DMS 273 treated with DMSO at 0.1 percent for 48 hours (cell line): ENCODE measurements at places on chromosomes 6 and 20.

DNA sequence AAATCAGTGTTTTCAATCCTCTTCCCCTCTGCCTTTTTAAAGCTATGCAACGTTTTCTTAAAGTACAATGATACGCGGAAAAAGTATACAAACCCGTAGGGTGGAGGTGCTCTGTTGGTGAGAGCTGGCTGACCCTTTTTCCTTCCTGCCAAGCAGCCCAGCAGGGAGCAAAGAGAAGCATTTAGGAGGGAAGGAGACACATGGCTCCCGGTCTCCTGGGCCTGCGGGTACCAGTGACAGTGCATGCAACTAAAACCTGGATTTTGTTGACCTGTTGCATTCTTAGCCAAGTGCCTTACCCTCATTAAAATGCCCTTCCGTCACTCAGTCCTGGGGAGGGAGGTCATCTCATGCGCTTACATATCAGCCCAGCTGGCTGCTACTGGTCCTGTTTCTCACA is 87.2 kb downstream of the SLX4IP start:
- no peak for DNase-seq

GRCh38 chr20:44221368-44221954 is 10.9 kb upstream of the OSER1 start:
- DNase-seq: no peak

- no peak for DNase-seq
These were observed 10.8 kb downstream of the HLA-DRB5 start for GRCh38 chr6:32519118-32519909.

GRCh38 chr20:14114065-14114704 is 118.9 kb downstream of the MACROD2 start:
- DNase-seq: no peak

DNA sequence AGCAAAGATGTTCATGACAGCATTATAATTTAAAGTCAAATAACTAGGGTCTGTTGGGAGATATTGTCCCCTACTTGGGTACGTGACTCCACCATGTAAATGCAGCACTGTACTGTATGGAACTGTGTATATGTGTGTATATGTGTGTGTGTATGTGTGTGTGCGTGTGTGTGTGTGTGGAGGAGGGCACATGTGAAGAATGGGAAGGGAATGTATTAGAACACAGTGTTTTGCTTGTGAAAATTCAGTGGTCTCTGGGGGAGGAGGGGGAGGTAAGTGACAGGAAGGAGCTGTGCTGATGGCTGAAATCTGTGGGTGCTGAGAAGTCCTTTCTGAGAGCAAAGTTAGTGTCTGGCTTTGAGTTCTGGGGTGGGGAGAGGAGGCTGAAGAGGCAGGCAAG is 23.9 kb upstream of the VEGFA start:
- no peak for DNase-seq

DNA sequence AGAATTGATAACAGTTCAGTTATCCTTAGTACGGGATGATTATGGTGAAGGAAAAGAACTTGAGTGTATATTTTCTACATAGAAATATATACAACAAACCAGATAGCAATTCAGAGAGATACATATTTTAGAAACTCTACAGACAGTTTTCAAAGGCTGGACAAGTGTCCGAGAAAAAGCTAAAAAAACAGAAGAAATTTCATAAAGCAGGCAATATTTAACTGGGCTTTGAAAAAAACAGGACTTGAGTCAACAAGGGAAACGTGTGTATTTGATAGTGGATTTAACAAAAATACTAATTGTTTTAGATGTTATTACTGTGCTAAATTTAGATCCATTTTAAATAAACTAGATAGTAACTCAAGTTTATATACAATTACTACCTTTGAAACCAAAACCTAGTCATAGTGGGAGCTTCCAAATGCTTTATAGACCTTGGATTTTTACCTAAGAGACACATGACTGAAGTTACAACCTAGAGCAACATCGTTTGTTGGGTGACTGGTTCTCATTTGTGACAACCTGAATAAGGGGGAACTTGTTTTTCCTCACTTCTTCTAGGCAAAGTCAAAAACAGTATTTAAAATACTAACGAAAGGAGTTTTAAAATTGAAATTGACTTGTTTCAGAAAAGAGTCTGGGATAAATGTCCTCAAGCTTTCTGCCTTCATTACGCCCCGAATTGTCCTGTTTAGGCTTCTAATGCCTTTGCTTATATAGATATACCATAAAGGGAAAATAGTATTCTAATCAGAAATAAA is 116.7 kb upstream of the PRSS16 start:
- DNase-seq: no peak

- DNase-seq: peak; percentile 32
These were observed 11.9 kb downstream of the SLX4IP start for GRCh38 chr20:10447028-10447427.

- DNase-seq: no peak
These were observed 54.4 kb downstream of the KIZ start for GRCh38 chr20:21180248-21180647.

DNA sequence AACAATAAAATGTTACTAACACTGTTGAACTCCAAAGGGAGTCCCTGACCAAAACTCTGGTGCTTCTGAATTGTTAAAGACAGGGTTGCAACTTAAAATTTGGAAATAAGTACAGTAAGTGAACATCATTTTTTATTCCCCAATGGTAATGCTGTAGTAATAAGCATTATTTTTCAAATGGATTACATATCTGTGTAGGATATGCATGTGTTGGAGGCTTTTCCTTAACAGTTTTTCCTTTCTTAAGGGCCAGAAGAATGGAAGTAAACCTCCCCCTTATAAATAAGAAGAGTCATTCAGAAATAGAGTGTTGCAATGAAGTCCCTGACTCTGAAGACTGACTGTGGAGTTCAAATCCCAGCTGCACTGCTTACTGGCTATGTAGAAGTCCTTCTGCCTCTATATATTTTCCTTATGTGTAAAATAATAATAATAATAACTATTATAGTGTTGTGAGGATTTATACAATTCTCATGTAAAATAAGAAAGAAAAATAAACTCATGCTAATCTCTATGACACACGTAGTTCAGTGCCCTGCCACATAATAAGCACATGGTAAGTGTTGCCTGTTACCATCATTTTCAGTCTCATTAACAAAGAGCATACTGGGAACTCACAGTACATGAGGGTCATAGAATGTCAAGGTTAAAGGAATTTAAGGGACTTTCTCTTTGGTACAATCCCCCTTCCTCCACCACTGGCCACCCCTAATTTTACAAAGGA is 129.8 kb upstream of the SMLR1 start:
- DNase-seq: no peak

DNA sequence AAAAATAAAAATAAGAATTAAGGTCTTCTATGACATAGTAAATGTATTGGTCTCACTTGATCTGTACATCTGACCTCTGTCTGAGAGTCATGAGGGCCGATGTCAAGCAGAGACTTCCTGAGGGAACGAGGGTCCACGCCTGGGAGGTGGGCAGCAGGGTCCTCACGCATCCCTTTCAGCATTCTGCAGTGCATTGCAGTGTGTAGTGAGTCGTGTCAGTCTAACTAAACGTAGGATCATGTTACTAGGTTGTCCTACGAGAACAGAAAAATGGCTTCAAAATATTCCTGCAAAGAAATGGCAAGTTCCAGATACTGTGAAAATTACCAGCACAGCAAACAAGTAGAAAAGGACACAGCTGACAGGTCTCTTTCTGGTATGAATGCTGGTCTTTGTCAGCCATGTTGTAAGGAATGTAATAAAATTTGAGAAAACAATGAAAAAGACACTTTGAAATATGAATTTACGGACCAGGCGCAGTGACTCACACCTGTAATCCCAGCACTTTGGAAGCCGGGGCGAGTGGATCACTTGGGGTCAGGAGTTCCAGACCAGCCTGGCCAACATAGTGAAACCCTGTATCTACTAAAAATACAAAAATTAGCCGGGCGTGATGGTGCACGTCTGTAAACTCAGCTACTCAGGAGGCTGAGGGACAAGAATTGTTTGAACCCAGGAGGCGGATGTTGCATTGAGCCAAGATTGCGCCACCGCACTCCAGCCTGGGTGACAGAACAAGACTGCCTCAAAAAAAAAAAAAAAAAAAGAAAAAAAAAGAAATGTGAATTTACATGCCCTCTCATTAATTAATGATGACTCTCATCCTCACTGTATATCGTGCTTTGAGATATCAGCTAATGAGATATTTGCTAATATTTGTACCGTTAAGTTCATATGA is 2.4 kb upstream of the AHCY start:
- no peak for DNase-seq
